ENCODE measurements at places on chromosomes 7 and 10. TPM values are rescaled to one million over a fixed set of nuclear protein-coding genes. Genes with fewer than 3 reads are reported as not detected.

Gene RET
- 0.43 TPM for total RNA-seq

Gene AS3MT
- total RNA-seq, result 2.7 TPM

Gene NUDT1
- 14.8 TPM for total RNA-seq

Gene ST8SIA6
- total RNA-seq, result not detected

Gene AGR2
- total RNA-seq, result not detected

Gene EMX2
- 3.0 TPM for total RNA-seq

Gene FGFR2
- total RNA-seq, result 8.0 TPM

Gene CPED1
- 3.4 TPM for total RNA-seq

Gene ZNF786
- 10.7 TPM for total RNA-seq

Gene SFTPA1
- total RNA-seq, result not detected

Gene HERPUD2
- 31.8 TPM for total RNA-seq

Gene HSPA12A
- 4.0 TPM for total RNA-seq

Gene ERVW-1
- not detected for total RNA-seq

Gene ENO4
- total RNA-seq, result 0.70 TPM

Gene ZSCAN25
- 19.6 TPM for total RNA-seq

Gene RAPGEF5
- 0.21 TPM for total RNA-seq

Gene SUV39H2
- 9.8 TPM for total RNA-seq

Gene ANKRD22
- not detected for total RNA-seq

Gene CALHM1
- not detected for total RNA-seq

Gene PROSER2
- 8.8 TPM for total RNA-seq

Gene IL6
- total RNA-seq, result not detected

Gene MUC3A
- total RNA-seq, result not detected

Gene NPC1L1
- total RNA-seq, result not detected

Gene POMZP3
- total RNA-seq, result 9.6 TPM

Gene MSRB2
- total RNA-seq, result 15.5 TPM

Gene AGFG2
- total RNA-seq, result 10.2 TPM

Gene MCM10
- total RNA-seq, result 3.7 TPM

Data from osteocyte (in vitro differentiated cells).